ENCODE measurements at places on chromosomes 11 and 22.

DNA sequence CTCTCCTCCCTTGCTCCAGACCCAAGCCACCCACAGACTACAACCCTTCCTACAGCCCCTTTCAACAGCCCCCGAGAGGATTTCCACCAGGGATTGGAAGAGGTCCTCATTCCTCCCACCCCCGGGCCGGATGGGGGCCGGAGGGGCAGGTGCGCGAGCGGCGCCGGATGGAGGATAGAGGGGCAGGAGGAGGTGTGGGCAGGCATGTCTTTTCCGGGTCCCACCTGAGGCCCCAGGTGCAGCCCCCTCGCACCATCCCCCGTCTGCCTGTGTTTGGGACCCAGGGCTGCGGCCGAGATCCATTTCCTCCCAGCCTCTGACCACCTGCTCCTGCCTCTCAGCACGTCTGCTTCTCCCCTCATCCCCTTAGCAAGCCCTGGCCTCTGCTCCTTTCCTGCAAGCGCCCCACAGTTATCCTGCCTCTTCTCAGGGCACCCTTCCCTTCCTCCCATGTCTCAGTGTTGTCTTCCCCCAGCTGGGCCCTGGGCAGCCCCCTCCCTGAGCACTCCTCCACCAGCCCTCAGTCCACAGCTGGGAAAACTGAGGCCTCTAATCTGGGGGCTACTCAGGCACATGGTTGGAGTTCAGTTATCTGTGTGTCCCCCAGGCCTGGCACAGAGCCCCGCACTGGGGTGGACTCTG lies 19.3 kb upstream of the CBX7 start:
- no peak for DNase-seq

GRCh38 chr22:42431401-42432019 lies 693 bp downstream of the NFAM1 start:
- DNase-seq = no peak

- no peak for DNase-seq
Measured at GRCh38 chr11:5228124-5228523, 1.3 kb upstream of the HBB start.

DNA sequence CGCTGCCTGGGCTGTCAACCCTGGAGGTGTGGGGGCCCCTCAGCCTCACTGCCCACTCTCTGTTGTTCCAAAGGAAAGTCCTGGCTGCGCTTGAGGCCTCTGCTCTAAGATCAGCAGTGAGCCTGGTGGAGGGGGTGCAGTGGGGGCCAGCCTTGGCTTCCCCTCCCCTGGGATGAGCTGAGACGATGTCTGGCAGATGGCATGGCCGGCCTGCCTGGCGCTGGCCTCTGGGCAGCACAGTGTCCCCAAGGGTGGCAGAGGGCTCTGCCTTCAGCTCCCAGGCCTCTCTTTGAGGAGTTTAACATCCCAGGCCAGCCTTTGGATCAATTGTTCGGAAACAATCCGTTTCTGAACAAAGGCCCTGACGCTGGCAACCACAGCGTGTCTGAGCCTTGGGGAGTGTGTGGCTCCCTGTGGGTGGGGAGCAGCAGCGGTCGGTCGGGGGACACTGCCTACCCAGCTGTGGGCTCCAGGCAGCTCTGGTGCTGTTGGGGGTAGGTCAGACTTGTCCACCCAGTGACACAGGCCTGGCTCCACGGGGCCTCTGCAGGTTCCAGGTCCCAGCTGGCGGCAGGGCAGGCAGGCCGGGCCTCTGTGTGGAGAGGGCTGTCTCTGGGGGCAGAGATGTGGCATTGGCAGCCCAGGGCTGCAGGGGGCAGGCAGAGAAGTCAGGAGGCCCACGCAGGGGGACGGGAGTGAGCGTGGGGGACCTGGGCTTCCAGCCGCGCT lies 12.1 kb downstream of the TSPAN4 start:
- no peak for DNase-seq

DNA sequence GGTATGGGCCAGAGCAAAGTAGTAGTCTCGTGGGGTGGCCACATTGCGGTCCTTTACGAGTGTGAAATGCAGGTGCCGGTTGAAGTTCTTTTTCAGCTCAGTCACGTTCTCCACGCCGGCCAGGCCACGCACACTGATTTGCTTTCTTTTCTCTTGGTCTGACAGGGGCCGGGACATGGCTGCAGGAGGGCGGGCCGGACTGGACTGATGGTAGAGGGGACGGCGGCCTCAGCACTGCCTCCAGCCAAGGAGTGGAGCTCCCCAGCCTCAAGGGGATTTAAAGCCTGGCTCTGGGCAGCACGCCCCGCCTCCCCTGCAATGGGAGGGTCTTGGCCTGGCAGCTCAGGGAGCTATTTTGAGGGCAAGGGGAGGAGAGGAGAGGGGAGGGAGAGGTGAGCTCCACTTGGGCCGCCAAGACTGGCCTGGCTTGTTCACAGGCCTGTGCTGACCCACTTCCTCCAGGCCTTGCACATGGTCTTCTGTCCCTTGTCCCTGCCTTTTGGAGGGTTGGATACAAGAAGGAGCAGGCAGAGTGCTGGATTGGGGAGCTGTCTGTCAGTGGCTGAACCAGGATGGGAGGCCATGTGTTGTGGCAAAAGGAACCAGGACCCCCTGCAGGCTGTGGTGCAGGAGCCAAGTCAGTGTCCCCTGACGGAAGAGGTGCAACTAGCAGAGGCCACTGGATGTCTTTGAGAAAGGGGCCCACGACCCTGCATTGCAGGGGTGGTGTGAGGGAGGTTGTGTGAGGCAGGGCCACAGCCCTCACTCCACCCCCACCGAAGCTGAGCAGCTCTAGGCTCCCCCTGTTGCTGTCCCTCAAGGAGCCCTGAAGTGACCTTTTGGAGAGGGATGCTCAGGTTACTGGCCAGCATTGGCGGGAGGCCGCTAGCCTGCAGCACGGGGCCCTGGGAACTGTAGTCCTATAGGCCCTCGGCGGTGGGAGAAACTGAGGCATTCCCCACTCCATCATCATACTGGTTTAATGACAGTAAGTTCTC lies at the start of gene PYGM:
TSS of gene PYGM (minus strand) at position 253 of the 998 bp plus-strand sequence. CDS start at position 177, 76 bp downstream.
- peak; percentile 40 for DNase-seq

- no peak for DNase-seq
Measured at GRCh38 chr22:19117111-19117512, 5.1 kb downstream of the DGCR2 start.

DNA sequence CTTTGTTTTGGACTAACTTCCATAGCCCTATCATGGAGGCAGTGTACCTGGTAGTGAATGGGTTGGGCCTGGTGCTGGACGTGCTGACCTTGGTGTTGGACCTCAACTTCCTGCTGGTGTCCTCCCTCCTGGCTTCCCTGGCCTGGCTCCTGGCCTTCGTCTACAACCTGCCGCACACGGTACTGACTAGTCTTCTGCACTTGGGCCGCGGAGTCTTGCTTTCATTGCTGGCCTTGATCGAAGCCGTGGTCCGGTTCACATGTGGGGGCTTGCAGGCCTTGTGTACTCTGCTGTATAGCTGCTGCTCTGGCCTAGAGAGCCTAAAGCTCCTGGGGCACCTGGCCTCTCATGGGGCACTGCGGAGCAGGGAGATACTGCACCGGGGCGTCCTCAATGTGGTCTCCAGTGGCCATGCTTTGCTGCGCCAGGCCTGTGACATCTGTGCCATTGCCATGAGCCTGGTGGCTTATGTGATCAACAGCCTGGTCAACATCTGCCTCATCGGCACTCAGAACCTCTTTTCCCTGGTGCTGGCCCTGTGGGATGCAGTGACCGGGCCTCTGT lies 846 bp downstream of the RNF26 start:
- no peak for DNase-seq

GRCh38 chr11:28289444-28289843 lies 181.3 kb downstream of the METTL15 start:
- DNase-seq = peak; percentile 25

- DNase-seq = no peak
Measured at GRCh38 chr11:36456156-36456555, 53.9 kb downstream of the TRAF6 start.

DNA sequence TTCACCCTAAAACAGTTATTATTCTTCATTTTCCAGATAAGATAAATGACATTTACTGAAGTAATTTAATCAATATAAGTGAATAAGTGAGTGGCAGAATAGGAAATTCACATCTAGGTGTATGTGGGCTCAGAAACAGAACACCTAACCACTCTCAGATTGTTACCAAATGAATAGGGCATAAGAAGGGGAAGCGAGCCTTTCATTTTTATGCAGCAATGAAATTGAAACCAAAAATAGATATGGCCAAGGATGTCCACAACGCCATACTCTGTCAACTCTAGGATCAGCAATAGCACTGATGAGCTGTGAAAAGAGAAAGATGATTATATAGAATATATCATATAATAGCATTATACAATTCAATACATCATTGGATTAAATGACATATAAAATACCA lies 398.1 kb upstream of the API5 start:
- no peak for DNase-seq

DNA sequence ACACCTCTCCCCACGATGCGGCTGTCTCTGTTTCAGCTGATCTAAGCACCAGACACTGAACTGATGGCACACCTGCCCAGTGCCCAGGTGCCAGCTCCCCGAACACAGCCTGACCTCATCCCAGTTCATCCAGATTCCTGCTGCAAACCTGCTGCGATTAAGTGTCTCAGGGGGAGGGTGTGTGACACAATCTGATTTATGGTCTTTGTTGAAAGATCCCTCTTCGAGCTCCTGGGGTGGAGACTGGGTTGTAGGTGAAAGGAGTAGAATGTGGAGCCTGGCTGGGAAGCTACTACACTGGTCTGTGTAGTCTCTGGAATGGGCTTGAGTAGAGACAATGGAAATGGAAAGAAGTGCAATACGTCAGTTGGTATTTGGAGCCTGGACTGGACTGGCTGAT lies 390.3 kb downstream of the SHANK2 start:
- DNase-seq = no peak

- no peak for DNase-seq
Measured at GRCh38 chr11:72358466-72359405, 75.6 kb downstream of the CLPB start.

DNA sequence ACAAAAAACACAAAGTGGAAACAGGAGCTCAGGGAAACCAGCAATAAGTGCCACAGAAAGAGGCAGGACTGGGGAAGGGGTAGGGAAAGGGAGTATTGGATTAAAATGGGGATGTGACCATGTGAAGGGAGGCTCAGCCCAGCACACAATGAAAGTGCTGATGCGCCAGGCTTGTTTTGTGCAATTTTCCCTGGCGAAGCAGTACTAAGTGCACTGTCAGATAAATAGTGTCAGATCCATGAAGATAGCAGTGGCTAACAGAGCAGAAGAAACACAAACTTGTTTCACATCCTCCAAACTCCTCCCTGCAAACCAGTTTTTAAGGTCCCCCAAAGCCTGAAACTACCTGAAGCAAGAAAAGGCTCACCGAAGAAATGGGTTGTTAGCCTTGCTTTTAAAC lies 50.7 kb upstream of the RAPSN start:
- DNase-seq = no peak

- no peak for DNase-seq
Measured at GRCh38 chr11:122647736-122648275, 7.7 kb upstream of the UBASH3B start.

- peak; percentile 75 for DNase-seq
Measured at GRCh38 chr11:104001561-104002056, 34.8 kb upstream of the DDI1 start.

DNA sequence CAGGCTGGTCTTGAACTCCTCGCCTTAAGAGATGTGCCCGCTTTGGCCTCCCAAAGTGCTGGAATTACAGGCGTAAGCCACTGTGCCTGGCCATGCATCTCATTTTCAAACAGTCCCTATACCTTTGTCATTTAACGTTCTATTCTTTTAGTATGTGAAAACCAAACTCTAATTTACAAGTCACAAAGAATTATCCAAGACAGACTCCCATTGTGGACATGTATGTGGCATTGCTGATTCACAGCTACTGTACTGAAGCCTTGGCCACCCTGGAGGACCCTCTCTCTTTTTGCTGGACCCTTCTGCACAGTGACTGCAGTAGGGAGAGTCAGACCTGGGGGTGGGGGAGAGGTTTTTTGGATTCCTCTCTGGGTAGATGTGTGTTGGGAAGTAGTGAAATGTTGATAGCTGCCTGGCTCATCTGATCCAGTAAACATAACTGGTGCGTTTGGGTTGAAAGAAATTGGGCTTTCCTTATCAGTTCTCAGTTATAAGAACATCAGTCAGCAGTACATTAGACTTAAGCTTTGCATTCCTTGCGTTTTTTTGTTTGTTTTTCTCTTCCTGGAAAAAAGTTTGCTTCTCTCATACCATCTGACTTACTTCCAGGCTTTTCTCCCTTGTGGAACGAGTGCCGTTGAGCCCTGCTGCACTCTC lies 65.9 kb downstream of the MED15 start:
- no peak for DNase-seq

DNA sequence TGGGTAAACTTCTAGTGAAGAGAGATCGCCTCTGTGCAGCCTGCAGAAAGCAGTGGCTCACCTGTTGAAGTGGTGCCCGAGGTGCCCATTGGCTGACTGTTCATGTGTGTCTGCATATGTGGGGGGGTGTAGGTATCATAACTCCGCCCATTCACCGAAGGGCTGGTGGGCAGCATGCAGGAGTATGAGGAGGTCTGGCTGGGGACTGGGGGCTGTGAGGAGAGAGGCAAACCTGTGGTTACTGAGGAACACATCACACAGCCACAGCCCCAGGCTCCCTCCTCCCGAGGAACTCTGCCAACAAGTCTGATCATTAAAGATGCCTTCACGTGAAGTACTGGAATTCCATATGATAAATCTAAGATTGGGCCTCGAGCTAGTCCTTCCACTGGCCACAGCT lies 20.5 kb downstream of the PAX6 start:
- no peak for DNase-seq

GRCh38 chr11:113505046-113505445 lies 29.8 kb upstream of the DRD2 start:
- no peak for DNase-seq

DNA sequence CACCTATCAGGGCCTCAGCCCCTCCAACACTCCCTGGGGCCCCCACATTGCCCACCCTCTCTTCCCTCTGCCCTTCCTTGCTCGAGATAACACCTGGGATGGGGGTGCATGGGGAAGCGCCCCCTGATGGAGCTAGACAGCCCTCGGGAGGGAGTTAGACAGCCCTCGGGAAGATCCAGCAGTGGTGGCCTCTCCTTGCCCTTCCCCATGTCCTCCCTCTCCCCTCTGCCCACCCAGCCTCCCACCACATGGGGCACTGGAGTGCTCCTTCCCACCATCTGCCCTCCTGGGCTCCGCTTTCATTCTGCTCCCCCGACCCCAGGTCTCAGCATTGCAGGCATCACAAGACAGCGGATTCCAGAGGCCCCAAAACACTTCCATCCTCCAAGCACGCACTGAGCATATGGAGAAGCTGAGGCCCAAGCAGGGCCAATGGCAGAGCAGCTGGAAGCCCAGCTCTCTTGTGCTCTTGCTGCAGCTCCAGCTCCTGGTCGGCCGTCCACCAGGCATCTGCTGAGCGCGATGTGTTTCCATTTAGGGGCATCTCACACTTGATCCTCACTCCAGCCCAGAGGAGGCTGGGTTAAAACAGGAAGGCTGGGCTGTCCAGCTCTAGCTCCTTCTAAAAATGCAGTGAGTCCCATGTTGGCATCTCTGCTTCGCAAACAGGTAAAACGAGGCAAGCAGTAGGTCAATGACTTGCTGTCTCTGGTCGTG lies 65.6 kb downstream of the IGLL1 start:
- DNase-seq = no peak
